ENCODE measurements at places on chromosomes 6 and 20.

- H3K27ac ChIP-seq = no peak overlapping the region
- H3K27me3 ChIP-seq = no peaks in the 10 kb centered on the region
- H3K36me3 ChIP-seq = no peaks in the 10 kb centered on the region
- H3K4me1 ChIP-seq = no peaks in the 10 kb centered on the region
- H3K4me3 ChIP-seq = no peak overlapping the region
Observed at GRCh38 chr20:46293084-46293483, 15.2 kb downstream of the CDH22 start.

- no peaks in the 10 kb centered on the region for H3K4me1 ChIP-seq
- H3K4me3 ChIP-seq = no peak overlapping the region
- no peaks in the 10 kb centered on the region for H3K36me3 ChIP-seq
- H3K27ac ChIP-seq = no peak overlapping the region
Observed at GRCh38 chr20:39829661-39830060, 859.4 kb downstream of the MAFB start.

DNA sequence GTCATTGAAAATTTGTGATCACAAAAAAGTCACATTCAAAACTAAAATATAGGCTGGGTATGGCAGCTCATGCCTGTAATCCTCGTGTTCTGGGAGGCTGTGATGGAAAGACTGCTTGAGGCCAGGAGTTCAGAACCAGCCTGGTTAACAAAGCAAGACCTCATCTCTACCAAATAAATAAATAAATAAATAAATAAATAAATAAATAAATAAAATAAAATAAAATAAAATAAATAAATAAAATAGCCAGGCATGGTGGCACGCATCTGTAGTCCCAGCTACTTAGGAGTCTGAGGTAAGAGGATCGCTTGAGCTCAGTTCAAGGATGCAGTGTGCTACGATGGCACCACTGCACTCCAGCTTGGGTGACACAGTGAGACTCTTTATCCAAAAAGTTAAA is 343.1 kb upstream of the RUNX2 start:
- H3K36me3 ChIP-seq = no peaks in the 10 kb centered on the region
- DNase-seq = no peak
- no peak overlapping the region for H3K4me3 ChIP-seq
- no peaks in the 10 kb centered on the region for H3K27me3 ChIP-seq

- no peak overlapping the region for H3K4me3 ChIP-seq
- DNase-seq = peak; percentile 72
- no peaks in the 10 kb centered on the region for H3K27me3 ChIP-seq
- no peaks in the 10 kb centered on the region for H3K4me1 ChIP-seq
Observed at GRCh38 chr20:5080384-5080877, 39.3 kb downstream of the PCNA start.

DNA sequence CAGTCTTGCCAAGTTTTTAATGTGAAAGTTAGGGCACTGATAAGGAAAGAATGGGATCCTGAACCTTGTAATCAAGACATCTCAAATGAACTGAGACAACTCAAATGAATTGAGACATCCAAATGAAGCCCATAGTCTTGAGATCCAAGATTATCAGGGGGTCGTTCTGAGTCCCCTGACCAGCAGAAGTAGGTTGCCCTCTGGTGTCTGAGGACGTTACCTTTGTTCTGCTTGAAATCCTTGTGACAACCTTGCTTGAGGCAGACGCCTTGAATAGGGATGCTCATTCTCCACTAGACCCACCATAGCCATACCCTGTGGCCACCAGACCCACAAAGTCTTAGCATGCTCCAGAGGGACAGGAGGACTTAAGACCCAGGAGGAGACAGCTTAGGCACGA is 37.7 kb downstream of the ZBTB9 start:
- H3K4me3 ChIP-seq = no peak overlapping the region
- H3K27ac ChIP-seq = no peak overlapping the region
- no peak for DNase-seq
- no peaks in the 10 kb centered on the region for H3K36me3 ChIP-seq

DNA sequence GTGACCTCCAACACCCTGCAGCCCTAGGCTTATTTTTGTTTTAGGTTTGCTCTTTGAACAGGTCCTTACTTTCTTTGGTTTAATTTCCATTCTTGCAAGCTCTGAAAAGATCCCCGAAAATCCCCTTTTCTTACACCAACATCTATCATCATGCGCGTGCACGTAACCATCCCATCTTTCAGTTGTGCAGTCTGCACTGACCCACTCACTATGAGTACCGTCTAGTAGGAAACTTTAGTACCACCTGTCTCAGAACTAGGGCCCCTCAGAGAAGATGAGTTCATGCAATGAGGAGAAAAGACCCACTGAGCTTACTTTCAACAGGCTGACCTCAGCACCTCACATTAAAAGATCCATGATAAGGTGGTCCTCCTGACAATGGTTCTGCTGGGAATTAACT is 120.6 kb upstream of the AGPAT4 start:
- H3K4me3 ChIP-seq = no peak overlapping the region
- H3K27me3 ChIP-seq = no peaks in the 10 kb centered on the region
- peaks cover 6% of the 10 kb centered on the region for H3K4me1 ChIP-seq

DNA sequence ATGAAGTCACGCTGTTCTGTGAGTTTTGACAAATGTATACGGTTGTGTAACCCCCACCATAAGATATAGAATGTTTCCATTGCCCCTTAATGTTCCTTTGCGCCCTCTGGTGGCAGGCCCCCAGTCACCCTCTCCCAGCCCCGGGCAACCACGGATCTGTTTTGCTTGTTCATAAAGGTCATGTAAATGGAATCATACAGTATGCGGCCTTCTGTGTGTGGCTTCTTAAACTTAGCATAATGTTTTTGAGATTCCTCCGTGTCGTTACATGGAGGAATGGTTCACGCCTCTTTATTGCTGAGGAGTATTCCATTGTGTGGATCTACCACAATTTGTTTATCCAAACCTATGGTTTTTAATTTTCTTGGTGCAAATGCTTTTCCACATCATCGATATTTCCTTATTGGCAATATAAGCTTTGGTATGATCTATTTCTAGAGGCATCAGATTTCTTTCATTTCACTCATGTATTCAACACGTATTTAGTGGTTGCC is 28.4 kb downstream of the LYRM2 start:
- no peaks in the 10 kb centered on the region for H3K36me3 ChIP-seq
- no peak overlapping the region for H3K4me3 ChIP-seq
- no peaks in the 10 kb centered on the region for H3K27me3 ChIP-seq
- DNase-seq = peak; percentile 45
- H3K27ac ChIP-seq = no peak overlapping the region

DNA sequence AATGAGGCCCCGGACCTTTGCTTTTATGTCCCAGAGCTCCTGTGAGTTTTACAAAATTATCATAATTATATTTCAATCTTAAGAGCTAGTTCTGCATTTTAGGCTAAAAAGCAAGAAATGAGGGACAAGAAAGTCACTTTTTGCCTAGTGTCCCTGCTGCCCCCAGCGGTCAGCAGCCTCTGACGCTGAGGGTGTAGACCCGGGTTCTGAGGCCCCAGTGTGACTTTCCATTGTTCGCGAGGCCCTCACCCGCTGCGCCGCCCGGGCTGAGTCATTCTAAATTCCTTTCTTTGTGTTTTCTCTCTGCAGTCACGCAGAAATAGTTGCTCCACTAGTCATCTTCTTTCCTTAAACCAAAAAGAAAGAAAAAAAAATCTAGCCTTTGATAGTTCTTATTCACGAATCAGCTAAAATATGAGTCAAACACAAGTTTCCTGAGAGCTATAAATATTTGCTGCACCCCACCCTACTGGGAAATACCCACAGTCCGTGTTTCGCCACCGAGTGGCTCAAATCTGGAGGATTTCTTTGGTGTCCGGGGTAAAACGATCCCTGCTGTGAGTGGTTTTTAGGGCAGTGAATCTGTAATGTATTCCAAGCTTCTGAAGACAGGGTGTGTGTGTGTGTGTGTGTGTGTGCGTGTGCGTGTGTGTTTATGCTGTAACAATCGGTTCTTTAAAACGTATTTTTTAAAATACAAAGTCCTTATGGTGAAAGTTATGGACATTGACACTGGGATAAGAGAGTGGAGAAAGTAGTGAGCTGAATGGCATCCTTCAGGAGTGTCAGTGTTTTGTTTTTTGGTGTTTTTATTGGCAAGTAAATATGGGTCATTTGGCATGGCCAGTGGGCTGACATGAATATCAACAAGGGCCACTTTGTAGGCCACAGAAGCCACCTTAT is 59.7 kb upstream of the EEF1A1 start:
- peak overlapping the region; percentile 12 for H3K4me3 ChIP-seq
- DNase-seq = peak; percentile 74
- H3K27ac ChIP-seq = peak overlapping the region; percentile 99
- H3K27me3 ChIP-seq = no peaks in the 10 kb centered on the region
- peaks cover 24% of the 10 kb centered on the region for H3K4me1 ChIP-seq
- H3K36me3 ChIP-seq = no peaks in the 10 kb centered on the region

GRCh38 chr20:52805296-52805571 is 166.9 kb upstream of the TSHZ2 start:
- no peaks in the 10 kb centered on the region for H3K27me3 ChIP-seq
- no peak overlapping the region for H3K27ac ChIP-seq
- DNase-seq = no peak

- H3K4me3 ChIP-seq = no peak overlapping the region
- H3K27ac ChIP-seq = no peak overlapping the region
- no peaks in the 10 kb centered on the region for H3K36me3 ChIP-seq
- peaks cover 6% of the 10 kb centered on the region for H3K4me1 ChIP-seq
- no peak for DNase-seq
Observed at GRCh38 chr6:158516098-158516497, 43.8 kb upstream of the TMEM181 start.

DNA sequence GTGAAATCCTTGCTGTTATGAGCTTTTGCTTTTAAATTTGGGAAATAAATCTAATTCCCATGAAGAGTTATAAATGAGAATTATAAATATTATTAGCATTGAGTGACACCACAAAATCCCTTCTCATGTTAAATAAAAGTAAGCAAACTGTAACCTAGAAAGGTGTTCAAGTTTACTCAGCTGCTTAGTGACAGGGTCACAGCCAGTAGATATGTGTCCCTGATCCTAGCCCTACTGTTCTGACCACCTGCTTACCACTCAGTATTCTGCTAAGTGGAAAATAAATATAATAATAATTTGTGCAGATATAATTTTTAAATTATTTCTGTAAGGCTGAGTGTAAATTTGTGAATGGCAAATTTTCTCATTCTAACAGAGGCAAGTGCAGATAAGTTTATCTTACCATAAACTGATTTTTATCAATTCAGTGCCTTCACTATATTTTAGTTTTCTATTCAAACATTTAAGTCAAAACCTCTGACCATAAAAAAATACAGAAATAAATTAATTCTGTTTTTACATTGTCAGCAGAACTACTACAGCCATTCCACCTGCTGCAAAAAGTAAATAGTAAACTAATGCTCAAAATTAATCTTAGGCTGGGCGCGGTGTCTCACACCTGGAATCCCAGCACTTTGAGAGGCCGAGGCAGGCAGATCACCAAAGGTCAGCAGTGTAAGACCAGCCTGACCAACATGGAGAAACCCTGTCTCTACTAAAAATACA is 118.2 kb downstream of the TENT5A start:
- H3K27me3 ChIP-seq = no peaks in the 10 kb centered on the region
- H3K36me3 ChIP-seq = no peaks in the 10 kb centered on the region
- no peak overlapping the region for H3K4me3 ChIP-seq
- no peak for DNase-seq

- H3K4me3 ChIP-seq = no peak overlapping the region
- DNase-seq = no peak
- H3K36me3 ChIP-seq = no peaks in the 10 kb centered on the region
- no peak overlapping the region for H3K27ac ChIP-seq
- H3K27me3 ChIP-seq = no peaks in the 10 kb centered on the region
- no peaks in the 10 kb centered on the region for H3K4me1 ChIP-seq
Observed at GRCh38 chr6:39517756-39518155, 195.3 kb upstream of the KCNK16 start.

DNA sequence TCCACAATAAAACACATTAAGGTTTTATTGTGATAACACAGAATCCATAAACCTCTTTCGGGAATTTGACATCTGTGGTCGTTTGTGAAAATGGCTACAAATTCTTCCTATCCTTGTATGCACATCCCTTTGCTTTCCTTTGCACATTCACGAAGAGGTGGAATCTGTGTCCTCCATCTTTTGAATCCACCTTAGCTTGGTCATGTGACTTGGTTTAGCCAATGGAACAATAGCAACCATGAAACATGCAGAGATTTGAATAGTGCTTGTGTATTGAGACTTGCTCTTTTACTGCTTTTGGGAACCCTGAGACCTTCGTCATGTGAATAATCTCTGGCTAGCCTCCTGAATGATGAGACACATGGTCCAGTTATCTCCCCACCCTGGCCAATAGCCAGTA is 49.7 kb upstream of the NOP56 start:
- no peaks in the 10 kb centered on the region for H3K36me3 ChIP-seq
- no peak for DNase-seq
- no peak overlapping the region for H3K27ac ChIP-seq
- no peaks in the 10 kb centered on the region for H3K27me3 ChIP-seq

Measured in tibial nerve (tissue), 4 donors.